Choroid plexus epithelial cell (primary cell): ENCODE measurements at places on chromosomes 2 and 18.

GRCh38 chr2:220215785-220216184 is 588.4 kb downstream of the SLC4A3 start:
- DNase-seq: no peak

DNA sequence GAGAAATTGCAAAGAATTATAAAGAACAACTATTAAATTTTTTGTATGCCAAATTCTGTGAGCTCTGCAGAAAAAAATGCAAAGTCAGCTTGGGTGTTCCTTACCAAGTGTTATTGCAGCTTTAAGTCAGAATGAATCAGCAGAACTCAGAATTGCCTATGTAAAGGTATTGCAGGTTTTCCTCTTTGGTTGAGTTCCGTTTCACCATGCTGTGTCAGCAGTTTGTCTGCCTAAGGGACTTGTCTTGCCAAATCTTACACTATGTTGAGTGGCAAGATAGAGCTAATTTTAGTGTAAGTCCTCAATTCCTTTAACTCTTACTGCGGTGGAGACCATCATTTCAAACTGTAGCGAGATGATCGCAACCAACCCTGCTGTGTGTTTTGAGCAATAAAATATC is 38.8 kb downstream of the ADAM23 start:
- peak; percentile 11 for DNase-seq

DNA sequence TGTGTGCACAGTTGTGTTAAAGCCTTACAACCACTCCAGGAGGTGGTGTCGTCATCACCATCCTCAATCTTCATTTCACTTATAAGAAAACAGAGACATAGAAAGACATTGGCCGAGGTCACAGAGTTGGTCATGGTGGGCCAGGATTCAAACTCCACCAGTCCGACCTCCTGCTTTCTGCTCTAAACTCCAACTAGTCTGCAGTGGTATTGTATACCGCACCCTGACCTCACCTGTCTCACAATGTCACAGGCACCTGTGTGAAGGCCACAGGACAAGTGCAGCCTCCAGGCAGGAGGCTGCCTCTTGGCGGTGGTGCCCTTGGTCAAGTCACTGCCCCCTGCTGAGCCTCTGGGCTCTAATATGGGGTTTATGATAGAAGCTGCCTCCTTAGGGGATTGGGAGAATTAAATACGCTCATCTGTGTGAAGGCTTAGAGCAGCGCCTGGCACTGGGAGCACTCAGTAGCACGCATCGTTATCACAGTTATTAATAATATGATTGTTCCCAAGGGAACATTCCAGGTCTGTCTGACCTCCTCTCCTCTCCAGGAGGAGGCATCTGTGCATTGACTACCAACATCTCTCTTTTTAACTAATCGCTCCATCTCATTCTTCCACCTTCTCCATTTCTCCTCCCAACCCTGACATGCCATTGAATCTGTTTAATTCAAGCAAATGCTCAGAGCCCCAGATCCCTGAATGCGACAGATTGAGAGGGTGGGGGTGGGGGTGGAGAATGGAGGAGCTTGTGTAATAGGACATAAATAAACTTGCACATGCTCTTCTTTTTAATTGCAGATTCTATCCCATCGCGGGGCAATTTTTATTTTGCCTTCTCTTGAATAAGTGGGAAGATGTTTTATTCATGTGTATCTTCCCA is 112.7 kb downstream of the MCFD2 start:
- DNase-seq: no peak

DNA sequence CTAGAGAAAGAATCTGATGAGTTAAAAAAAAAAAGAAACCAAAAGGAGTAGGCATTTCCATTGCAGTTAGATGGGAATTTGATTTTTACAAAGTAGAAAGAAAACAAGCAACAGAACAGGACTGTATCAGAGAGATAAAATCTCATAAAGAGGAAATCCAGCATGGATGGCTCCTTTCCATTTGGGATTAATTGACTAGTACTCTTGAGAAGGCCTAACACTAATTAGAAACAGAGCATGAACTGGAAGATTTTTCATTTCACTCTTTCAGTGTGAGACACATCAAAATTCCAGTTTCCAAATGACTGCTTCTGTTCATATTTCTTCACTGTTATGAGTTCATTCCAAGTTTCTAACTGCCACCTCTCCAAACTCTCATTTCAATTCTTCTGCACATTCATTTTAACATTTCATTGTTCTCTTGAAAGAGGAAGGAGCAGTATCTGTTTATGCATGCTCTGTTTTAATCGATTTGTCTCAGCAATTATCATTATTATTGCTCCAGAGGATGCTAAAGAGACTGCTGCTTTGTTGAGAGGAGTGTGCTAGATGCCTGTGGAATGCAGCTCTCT is 108.8 kb upstream of the PIEZO2 start:
- DNase-seq: no peak

- no peak for DNase-seq
These were observed 14.9 kb downstream of the IL1B start for GRCh38 chr2:112821682-112822081.

DNA sequence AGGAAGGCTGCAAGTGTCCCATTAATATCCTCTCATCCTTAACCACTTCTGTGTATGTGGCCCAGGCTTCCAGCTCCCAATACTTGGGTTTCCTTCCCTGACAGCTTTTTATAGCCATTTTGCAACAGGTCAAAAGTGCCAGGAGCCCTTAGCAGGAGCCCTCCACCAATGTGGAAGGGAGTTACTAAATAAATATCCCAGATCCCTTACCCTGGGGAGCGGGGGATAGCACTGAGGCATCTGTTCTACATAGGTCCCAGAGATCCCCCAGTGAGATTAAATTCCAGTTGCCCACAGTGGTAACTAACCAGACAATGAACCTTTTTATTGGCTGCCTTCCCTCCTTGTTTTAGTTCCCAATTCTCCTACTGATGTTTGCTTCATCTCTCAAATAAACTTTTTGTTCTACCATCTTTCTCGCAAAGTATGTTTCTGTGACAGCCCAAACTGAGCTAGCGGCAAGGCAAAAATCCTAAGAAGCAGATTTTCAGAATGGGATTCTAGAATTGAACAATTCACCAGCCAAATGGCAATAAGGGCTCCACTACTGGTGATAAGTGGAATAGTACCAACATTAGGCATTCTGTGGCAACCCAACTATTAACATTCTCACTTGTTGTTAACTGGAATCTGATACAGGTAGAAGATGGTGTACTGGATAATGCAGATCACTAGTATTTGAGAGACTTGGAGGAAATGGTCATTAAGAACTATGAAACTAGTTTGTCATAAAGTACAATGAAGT is 83.9 kb upstream of the MAPRE2 start:
- DNase-seq: peak; percentile 28

GRCh38 chr18:58344861-58345463 is 283.9 kb downstream of the ALPK2 start:
- DNase-seq: no peak
